ENCODE measurements at places on chromosomes 5 and 9. TPM values are rescaled to one million over a fixed set of nuclear protein-coding genes. Genes with fewer than 3 reads are reported as not detected.

The GPRIN1 gene
- 3.9 TPM for total RNA-seq

The SNCAIP gene
- 8.9 TPM for total RNA-seq

The PHF24 gene
- not detected for total RNA-seq

The WDR31 gene
- 0.54 TPM for total RNA-seq

The NR2F1 gene
- total RNA-seq: 63.1 TPM

The BNC2 gene
- 1.0 TPM for total RNA-seq

The SEMA6A gene
- total RNA-seq: 31.0 TPM

Measured in dermis lymphatic vessel endothelial cell (primary cell).